Activated T-helper 17 cell treated with anti-CD3 and anti-CD28 coated beads, Interleukin-2, amount 50 U/mL, for 72 hours (primary cell): ENCODE measurements at places on chromosomes 1 and 21. TPM values are rescaled to one million over a fixed set of nuclear protein-coding genes. Genes with fewer than 3 reads are reported as not detected.

DNA sequence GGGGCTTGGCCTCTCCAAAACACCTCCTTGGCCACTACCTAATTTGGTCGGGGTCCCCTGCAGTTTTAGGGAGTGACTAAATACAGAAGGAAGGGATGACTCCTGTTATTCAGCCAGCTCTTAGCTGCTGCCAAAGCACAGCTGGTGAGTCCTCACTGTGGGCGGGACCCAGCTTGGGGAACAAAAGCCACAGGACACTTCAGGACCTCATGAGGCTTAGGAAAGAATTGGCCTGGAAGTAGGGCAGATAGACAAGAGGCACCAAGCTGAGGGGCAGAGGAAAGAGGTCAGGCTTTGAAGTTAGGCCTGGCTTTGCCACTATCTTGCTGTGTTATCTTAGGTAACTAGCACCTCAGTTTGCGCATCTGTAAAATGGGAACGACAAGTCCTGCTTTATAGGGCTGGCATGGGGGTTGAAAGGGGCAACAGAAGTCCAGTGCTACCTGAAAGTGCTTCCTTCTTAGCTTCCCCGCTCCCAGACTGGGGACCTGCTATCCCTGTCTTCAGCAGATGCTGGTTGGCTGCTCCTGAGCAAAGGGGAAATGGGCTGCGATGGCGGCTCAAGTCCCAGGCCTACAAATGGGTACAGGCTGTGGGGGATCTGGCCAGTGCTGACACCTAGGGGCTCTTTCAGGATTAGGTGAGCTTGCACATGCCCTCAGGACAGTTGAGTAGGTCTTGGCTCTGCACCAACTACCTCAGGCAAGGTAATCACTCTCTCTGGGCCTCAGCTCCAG, 15.7 kb downstream of the IFI6 start:
- peak; percentile 38 for ATAC-seq

- ATAC-seq: peak; percentile 85
These were observed 14.1 kb downstream of the COP1 start for GRCh38 chr1:176193023-176193422.

- ATAC-seq: no peak
These were observed 37.3 kb downstream of the MFSD2A start for GRCh38 chr1:39992234-39992633.

- ATAC-seq: no peak
These were observed 927 bp downstream of the UAP1 start for GRCh38 chr1:162562470-162562828.

The TACSTD2 gene
- total RNA-seq: not detected

The ANGPTL1 gene
- total RNA-seq: not detected

The LUZP1 gene
- total RNA-seq: 22.0 TPM

The ZBTB21 gene
- 18.5 TPM for total RNA-seq
